ENCODE measurements at places on chromosomes 4 and X. TPM values are rescaled to one million over a fixed set of nuclear protein-coding genes. Genes with fewer than 3 reads are reported as not detected.
A peak's percentile ranks its signal among the peaks of the same experiment; 100 is the strongest.

DNA sequence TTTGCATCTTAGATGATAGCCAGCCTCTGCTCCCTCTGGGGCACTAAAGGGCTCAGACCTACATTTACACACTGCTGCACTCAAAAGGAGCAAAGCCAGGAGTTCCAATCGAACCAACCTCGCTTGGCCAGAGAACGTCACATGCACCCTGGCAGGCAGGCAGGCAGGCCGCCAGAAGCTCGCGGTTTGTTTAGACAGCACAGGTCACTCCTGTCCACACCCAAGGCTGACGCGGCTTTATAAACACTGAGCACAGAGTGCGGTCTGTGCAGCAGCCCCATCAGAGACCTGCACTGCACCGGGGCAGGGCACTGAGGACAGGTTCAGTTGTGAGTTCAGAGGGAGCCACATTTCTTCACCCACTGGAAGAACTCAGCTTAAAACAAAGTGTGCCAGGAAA, 143.9 kb downstream of the BCOR start:
- peak; percentile 74 for DNase-seq
- H3K4me3 ChIP-seq = no peak overlapping the region
- no peak overlapping the region for H3K27ac ChIP-seq
- no peaks in the 10 kb centered on the region for H3K4me1 ChIP-seq

GRCh38 chr4:47519239-47519883, 34.3 kb downstream of the ATP10D start:
- H3K27ac ChIP-seq = no peak overlapping the region
- no peak overlapping the region for H3K4me3 ChIP-seq
- peaks cover 3% of the 10 kb centered on the region for H3K36me3 ChIP-seq
- no peaks in the 10 kb centered on the region for H3K27me3 ChIP-seq
- DNase-seq = no peak

GRCh38 chr4:137640156-137640837, 108.0 kb upstream of the PCDH18 start:
- no peak overlapping the region for H3K4me3 ChIP-seq
- no peaks in the 10 kb centered on the region for H3K27me3 ChIP-seq
- H3K27ac ChIP-seq = no peak overlapping the region
- no peak for DNase-seq

DNA sequence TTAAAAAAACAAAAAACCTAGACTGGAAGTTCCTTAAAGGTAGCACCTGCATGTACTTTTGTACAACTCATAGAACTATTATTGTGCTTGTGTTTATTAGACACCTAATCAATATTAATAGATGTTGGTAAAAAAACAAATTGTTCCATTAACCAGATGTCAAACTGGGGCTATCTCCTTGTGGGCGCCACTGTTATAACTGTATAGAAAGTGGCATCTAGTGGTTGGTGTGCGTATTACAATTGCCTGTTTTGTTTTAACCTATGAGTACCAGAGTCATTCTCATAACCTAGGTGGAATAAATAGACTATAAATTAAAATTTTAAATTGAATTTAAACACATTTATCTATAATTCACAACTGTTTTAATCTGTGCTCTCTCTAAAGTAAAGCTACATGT, 97.4 kb downstream of the COL4A5 start:
- no peaks in the 10 kb centered on the region for H3K36me3 ChIP-seq
- no peaks in the 10 kb centered on the region for H3K27me3 ChIP-seq
- no peaks in the 10 kb centered on the region for H3K4me1 ChIP-seq
- H3K4me3 ChIP-seq = no peak overlapping the region

RPL36A gene
- 78.4 TPM for total RNA-seq

FAM9C gene
- not detected for total RNA-seq

GLRB gene
- 11.3 TPM for total RNA-seq

SSX1 gene
- total RNA-seq = not detected
